Activated CD4-positive, alpha-beta T cell treated with anti-CD3 and anti-CD28 coated beads, Interleukin-2, amount 10 ng/mL, durations not matched to agents 24 days and 14 days (primary cell): ENCODE measurements at places on chromosomes 6 and 20. TPM values are rescaled to one million over a fixed set of nuclear protein-coding genes. Genes with fewer than 3 reads are reported as not detected.

HS3ST5 gene
- not detected in 2 replicates for total RNA-seq

LY6G6D gene
- not detected in 2 replicates for total RNA-seq

SH3BGRL2 gene
- total RNA-seq = 0.07 and 0.14 TPM in 2 replicates

EYS gene
- not detected in 2 replicates for total RNA-seq

- H3K36me3 ChIP-seq = no peaks in the 10 kb centered on the region
- no peak overlapping the region for H3K4me3 ChIP-seq
Measured at GRCh38 chr6:84687431-84687830, 77.0 kb downstream of the TBX18 start.

DNA sequence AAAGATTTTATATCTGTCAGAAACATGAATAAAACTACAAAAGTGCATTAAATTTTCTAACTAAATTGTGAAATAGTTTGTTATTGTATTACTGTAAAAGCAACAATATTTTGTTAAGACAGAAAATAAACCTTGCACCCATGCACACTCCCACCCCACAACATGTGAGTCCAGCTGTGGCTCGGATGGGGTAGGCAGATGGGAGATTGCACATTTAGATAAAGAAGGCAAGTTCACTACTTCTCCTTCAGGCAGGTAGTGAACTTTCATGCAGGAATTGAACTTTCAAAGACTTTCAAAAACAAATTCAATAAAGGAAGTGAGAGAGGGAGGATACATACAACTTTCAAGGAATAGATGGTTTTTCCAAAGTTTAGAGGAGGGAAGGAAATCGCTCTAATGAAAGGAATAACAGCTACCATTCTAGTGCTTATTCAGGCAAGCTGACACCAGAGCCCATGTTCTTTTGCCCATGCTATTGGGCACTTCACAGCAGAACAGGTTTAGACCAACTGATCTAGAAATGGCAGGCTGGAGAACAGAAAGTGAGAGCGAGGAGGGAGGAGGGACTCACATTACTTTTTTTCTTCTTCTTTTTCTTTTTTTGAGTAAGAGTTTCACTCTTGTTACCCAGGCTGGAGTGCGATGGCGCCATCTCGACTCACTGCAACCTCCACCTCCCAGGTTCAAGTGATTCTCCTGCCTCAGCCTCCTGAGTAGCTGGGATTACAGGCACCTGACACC, 28.5 kb downstream of the SF3B5 start:
- H3K27ac ChIP-seq = no peak overlapping the region
- H3K4me1 ChIP-seq = peaks cover 42% of the 10 kb centered on the region
- H3K27me3 ChIP-seq = peaks cover 2% of the 10 kb centered on the region
- H3K4me3 ChIP-seq = peak overlapping the region; percentile 11
- DNase-seq = peak; percentile 66

- no peaks in the 10 kb centered on the region for H3K36me3 ChIP-seq
- peaks cover 60% of the 10 kb centered on the region for H3K4me1 ChIP-seq
- peak overlapping the region; percentile 62 for H3K27ac ChIP-seq
- DNase-seq = no peak
Measured at GRCh38 chr6:190596-191395, 101.5 kb upstream of the DUSP22 start.

- H3K4me3 ChIP-seq = no peak within 1 kb of the TSS
- peaks cover 59% of the 10 kb centered on the region for H3K27me3 ChIP-seq
- H3K27ac ChIP-seq = no peak within 1 kb of the TSS
- no peaks in the 10 kb centered on the region for H3K4me1 ChIP-seq
- no peak for DNase-seq
Measured at GRCh38 chr6:52186075-52186474, at the start of gene IL17A. Gene IL17A (plus strand): TSS chr6:52186375. CDS start chr6:52186432, 57 bp downstream.

GRCh38 chr6:137282254-137282653, 63.1 kb upstream of the IFNGR1 start:
- H3K4me1 ChIP-seq = peaks cover 11% of the 10 kb centered on the region
- H3K36me3 ChIP-seq = no peaks in the 10 kb centered on the region
- peak; percentile 47 for DNase-seq
- peaks cover 33% of the 10 kb centered on the region for H3K27me3 ChIP-seq
- no peak overlapping the region for H3K4me3 ChIP-seq
- H3K27ac ChIP-seq = no peak overlapping the region

DNA sequence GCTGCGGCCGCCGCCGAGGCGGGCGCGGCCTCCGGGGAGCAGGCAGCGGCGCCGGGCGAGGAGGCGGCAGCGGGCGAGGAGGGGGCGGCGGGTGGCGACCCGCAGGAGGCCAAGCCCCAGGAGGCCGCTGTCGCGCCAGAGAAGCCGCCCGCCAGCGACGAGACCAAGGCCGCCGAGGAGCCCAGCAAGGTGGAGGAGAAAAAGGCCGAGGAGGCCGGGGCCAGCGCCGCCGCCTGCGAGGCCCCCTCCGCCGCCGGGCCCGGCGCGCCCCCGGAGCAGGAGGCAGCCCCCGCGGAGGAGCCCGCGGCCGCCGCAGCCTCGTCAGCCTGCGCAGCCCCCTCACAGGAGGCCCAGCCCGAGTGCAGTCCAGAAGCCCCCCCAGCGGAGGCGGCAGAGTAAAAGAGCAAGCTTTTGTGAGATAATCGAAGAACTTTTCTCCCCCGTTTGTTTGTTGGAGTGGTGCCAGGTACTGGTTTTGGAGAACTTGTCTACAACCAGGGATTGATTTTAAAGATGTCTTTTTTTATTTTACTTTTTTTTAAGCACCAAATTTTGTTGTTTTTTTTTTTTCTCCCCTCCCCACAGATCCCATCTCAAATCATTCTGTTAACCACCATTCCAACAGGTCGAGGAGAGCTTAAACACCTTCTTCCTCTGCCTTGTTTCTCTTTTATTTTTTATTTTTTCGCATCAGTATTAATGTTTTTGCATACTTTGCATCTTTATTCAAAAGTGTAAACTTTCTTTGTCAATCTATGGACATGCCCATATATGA, 3.2 kb downstream of the MARCKS start:
- peaks cover 15% of the 10 kb centered on the region for H3K4me1 ChIP-seq
- H3K4me3 ChIP-seq = peak overlapping the region; percentile 73
- H3K27me3 ChIP-seq = peaks cover 36% of the 10 kb centered on the region
- peaks cover 1% of the 10 kb centered on the region for H3K36me3 ChIP-seq

- H3K27me3 ChIP-seq = peaks cover 9% of the 10 kb centered on the region
- H3K4me3 ChIP-seq = no peak overlapping the region
- H3K27ac ChIP-seq = no peak overlapping the region
- no peaks in the 10 kb centered on the region for H3K4me1 ChIP-seq
Measured at GRCh38 chr6:163232015-163232523, 182.4 kb upstream of the QKI start.

GRCh38 chr6:72748759-72749158, 126.9 kb downstream of the KCNQ5 start:
- H3K4me3 ChIP-seq = no peak overlapping the region
- H3K4me1 ChIP-seq = peaks cover 7% of the 10 kb centered on the region
- H3K27me3 ChIP-seq = no peaks in the 10 kb centered on the region
- H3K27ac ChIP-seq = no peak overlapping the region
- no peak for DNase-seq

DNA sequence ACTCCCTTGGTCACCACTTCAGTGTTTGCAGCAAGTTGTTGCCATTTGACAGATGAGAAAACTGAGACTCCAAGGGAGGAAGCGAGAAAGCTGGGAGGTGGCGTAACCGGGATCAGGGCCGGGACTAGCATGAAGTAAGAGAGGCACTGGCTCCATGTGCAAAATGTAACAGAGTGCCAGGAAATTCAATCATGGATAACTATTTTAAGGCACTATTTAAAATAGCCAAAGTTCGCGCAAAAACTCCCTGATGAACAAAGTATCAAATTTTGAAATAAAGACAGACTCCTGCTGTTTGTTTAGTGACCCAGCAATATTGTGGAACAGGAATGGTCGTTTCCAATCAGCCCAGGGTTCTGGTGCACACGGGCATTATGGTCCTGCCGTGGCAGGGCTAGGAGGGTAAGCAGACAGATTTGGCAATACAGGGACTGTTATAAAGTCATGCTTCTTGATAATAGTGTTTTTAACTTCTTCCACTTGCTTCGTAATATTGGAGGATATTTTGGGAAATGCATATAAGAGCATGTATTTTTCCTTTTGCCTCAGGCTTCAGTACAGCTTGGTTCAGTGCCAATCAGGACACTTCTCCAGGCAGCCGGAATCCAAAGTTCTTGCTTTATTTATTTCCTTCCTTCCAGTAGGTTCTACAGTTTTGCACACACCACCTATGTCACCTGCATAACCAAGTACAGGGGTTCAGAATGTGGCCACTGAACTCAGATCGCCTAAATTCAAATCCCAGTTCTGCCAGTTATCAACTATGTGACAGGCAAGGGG, 141.6 kb downstream of the EYA2 start:
- no peak for DNase-seq
- no peak overlapping the region for H3K27ac ChIP-seq

DNA sequence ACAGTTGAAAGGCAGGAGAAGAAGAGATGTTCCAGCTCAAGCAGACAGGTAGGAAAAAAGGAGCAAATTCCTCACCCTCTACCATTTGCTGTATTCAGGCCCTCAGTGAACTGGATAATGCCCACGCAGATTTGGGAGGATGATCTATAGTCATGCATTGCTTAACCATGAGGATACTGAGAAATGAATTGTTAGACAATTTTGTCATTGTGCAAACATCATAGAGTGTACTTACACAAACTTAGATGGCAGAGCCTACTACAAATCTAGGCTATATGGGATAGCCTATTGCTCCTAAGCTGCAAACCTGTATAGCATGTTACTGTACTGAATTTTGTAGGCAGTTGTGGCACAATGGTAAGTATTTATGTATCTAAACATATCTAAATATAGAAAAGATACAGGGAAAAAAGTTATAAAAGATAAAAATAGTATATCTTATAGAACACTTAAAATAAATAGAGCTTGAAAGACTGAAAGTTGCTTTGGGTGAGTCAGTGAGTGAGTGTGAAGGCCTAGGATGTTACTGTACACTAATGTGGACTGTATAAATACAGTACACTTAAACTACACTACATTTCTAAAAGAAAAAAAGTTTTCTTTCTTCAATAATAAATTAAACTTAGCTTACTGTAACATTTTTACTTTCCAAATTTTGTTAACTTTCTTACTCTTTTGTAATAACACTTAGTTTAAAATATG, 672.3 kb downstream of the UTRN start:
- no peak overlapping the region for H3K4me3 ChIP-seq
- no peak for DNase-seq
- H3K36me3 ChIP-seq = no peaks in the 10 kb centered on the region
- no peaks in the 10 kb centered on the region for H3K4me1 ChIP-seq
- peaks cover 8% of the 10 kb centered on the region for H3K27me3 ChIP-seq

- peaks cover 7% of the 10 kb centered on the region for H3K27me3 ChIP-seq
- H3K4me1 ChIP-seq = peaks cover under 1% of the 10 kb centered on the region
- H3K27ac ChIP-seq = no peak overlapping the region
- DNase-seq = peak; percentile 53
- no peak overlapping the region for H3K4me3 ChIP-seq
Measured at GRCh38 chr20:4829514-4830215, 108.0 kb downstream of the PRND start.

GRCh38 chr20:577167-577791, 32.8 kb downstream of the TCF15 start:
- peaks cover 22% of the 10 kb centered on the region for H3K27me3 ChIP-seq
- H3K4me1 ChIP-seq = no peaks in the 10 kb centered on the region
- H3K36me3 ChIP-seq = no peaks in the 10 kb centered on the region
- DNase-seq = no peak
- H3K27ac ChIP-seq = no peak overlapping the region

DNA sequence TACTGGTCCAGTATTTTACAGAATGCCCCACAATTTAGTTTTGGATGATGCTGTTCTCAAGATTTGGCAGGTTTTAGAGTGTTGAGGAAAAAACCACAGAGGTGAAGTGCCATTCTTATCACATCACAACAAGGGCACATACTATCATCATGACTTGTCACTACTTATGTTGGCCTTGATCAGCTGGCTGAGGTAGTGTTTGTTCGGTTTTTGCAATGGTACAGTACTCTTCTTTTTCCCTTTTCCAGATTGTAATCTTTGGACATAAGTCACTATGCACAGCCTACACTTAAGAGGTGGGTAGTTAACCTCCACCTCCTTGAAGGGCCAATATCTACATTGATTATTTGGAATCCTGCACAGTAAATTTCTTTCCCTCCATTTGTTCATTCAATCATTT, 8.8 kb downstream of the TENT5A start:
- H3K27me3 ChIP-seq = peaks cover 1% of the 10 kb centered on the region
- no peak for DNase-seq
- no peak overlapping the region for H3K4me3 ChIP-seq
- H3K27ac ChIP-seq = no peak overlapping the region
- no peaks in the 10 kb centered on the region for H3K36me3 ChIP-seq
- peaks cover 2% of the 10 kb centered on the region for H3K4me1 ChIP-seq
